Dermis microvascular lymphatic vessel endothelial cell (primary cell): ENCODE measurements at places on chromosomes 11 and 22.
A peak's percentile ranks its signal among the peaks of the same experiment; 100 is the strongest.

- no peak for DNase-seq
Measured at GRCh38 chr11:70220920-70221319, 17.8 kb downstream of the FADD start.

- DNase-seq = no peak
Measured at GRCh38 chr11:86861810-86862209, 61.5 kb downstream of the PRSS23 start.

DNA sequence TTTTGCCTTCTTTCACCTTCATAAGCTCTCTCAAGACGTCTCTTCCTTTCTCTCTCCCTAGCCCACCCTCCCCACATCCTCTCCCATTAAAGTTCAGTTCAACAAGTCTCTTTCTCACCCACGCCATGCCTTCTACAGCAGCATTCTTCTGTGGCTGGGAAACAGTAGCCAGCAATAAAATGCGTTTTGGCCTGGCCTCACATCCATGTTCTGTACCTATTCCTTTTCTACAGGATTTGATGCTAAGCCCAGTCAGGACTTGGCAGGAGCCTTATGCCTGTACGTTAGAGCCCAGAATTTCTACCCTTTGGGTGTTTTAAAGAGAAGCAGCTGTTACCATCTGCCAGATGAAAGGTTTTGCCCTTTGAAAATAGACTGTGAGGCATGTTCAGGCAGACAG, 7.1 kb upstream of the CD44 start:
- no peak for DNase-seq

GRCh38 chr22:44396021-44396726, 83.4 kb upstream of the SHISAL1 start:
- DNase-seq = no peak

- no peak for DNase-seq
Measured at GRCh38 chr11:83363312-83363711, 77.1 kb upstream of the CCDC90B start.

GRCh38 chr22:25777870-25778269, 35.9 kb downstream of the MYO18B start:
- peak; percentile 28 for DNase-seq

DNA sequence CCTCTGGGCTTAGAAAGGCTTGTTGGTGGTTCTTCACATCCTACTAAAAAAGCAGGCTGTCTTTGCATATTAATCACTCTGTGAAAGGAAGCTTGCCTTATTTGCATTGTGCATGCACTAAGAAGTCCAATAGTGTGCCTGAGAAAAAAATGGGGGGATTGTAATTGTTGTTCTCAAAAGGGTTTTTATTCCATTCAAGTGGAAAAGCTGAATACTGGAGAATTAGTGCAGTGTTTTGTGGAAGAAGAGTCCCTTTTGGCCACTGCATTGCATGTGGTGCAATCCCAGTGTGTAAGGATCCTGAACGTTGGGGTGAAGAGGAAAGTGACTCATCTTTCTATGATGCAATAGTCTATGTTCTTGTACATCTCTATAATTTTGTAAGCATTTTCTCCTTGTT, 16.5 kb downstream of the NCAM1 start:
- DNase-seq = no peak

DNA sequence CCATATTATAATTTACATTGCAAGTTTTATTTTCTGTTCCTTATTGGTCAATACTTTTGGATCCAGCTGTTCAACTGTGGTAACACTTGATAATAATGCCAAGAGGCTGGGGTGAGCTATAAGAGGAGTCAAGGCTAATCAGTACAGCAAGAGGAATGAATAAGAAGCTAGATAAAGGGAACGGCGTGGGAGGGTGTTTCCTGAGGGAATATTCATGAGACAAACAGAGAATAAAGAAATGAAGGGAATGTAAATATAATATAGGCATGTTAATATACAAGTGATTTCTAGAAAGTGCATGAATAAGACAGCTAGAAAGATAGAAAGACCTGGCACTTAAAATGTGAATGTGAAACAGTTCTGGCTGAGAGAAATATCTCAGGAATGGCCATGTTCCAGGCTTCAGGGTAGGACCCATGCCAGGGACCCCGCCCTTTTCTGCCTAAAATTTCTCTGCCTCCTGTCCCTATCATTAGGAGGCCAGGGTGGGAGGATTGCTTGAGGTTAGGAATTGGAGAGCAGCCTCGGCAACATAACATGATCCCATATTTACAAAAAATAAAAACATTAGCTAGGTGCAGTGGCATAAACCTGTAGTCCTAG, 3.9 kb downstream of the OR51B4 start:
- no peak for DNase-seq

DNA sequence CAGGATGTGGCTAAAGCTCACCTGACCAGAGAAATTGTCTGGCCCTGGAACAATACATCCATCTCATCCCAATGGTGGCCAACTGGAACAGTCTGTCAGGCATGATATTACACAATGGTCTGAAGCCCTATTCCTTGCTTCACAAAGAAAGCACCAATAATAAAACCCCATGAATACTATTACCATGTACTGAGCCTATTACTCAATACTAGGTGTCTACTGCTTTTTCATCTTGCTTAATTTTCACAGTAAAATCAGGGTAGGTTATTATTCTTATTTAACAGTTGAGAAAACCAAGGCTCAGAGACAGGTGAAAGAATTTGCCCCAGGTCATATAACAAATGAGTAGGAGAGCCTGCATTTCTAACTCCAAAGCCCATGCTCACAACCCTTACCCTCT, 68.9 kb upstream of the CAPRIN1 start:
- no peak for DNase-seq

DNA sequence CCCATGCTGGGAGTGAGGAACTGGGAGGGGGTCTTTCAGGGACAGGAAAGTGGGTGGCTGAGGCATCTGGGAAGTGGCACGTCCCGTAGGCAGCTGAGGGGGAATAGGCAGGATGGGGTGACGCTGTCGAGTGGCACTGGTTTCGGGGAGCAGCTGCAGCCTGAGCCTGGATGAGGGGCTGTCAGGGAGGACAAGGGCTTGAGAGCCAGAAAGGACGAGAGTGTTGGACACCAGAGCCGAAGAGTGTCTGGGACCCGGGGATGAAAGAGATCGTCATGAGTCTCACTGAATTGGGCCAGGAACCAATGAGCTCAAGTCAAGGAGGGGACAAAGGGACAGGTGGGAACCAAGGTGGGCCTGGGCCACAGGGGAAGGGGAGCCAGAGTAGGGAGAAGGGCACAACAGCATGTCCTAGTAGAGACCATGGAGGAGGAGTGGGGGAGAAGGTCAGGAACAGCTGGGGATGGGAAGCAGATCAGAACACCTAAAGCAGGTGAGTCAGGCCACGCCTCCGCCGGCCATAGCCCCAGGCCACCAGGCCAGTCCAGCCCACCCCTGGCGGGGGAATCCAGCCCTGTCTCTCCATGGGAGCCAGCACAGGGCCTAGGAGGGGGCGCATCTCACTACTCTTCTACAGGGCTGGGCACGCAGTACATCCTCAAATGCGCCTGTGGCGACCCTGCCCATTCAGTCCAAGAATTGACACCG, 4.2 kb downstream of the RAB3IL1 start:
- DNase-seq = no peak
